ENCODE measurements at places on chromosomes 5 and 9. TPM values are rescaled to one million over a fixed set of nuclear protein-coding genes. Genes with fewer than 3 reads are reported as not detected.

DNA sequence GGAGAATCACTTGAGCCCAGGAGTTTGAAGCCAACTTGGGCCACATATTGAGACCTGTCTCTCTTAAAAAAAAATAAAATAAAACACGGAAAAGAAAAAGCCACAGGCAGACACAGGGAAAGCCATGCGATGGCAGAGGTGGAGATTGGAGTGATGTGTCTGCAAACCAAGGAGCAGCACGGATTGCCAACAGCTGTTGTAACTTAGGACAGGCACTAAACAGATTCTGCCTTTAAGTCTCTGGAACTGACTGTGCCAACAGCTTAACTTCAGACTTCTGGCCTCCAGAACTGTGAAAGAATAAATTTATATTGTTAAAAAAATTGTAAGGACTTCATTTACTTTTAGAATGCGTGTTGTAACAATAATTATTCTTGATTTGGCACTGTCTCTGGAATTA is 318.5 kb upstream of the CHD1 start:
- H3K36me3 ChIP-seq = peaks cover 3% of the 10 kb centered on the region
- H3K4me3 ChIP-seq = no peak overlapping the region

DNA sequence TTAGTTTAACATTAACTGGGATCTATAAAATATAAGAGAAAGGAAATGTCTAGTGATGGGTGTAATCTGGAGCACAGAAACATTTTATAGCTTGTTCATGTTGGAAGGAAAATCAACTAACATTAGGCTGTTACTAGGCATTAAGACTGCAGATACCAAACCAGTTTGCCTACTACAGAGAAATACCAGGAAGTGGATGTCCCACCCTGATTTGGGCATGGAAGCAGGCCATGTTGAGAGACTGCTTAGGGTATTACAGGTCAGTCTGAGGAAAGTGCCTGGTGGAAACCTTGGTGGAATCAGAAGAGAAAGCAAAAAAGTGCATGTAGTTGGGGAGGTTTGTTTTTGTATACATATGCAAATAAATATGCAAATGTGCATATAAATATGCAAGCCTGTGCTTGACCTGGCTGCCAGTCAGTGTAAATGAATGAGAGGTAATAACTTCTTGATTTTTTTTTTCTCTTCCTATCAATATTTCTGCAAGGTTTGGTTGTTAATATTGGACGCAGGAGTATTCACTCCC is 9.6 kb upstream of the CCDC112 start:
- no peak overlapping the region for H3K4me3 ChIP-seq
- no peak for DNase-seq
- peaks cover 9% of the 10 kb centered on the region for H3K27me3 ChIP-seq
- H3K27ac ChIP-seq = no peak overlapping the region
- H3K36me3 ChIP-seq = no peaks in the 10 kb centered on the region

DNA sequence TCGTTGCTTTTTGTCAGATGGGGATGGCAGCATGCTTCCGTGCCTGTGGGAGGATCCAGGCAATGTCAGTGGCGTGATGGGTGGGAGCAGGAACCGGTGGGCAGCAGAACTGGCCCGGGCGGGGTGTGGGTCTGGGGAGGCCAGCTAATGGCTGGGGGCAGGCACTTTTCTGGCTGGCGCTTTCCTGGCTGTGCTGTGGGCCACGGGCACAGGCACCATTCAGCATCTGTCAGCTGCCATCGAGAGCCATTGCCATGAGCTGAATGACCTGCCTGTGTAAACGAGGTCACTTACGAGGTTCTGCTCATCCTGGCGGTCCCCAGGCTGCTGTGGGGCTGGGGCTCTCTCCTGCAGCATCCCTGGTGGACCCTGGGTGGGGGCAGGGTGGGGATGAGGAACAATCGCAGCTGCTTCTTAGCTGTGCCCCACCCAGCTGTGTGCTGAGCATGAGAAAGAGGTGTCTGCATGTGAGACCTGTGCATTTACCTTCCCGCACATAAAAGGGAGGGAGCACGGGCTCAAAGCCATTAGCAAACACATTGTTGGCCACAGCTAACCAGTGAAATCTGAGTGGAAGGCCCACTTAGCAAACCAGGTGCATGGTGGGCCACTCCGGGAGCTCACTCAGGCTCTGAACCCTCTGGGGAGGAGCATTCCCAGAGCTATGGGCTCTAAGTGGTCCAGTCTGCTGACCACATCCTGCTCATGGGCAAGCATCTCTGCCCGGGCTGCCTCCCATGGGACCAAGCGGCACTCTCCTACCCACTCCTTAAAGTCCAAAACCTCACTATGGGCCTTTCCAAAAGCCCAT is 41.3 kb upstream of the OLFM1 start:
- no peak overlapping the region for H3K27ac ChIP-seq
- H3K36me3 ChIP-seq = no peaks in the 10 kb centered on the region
- no peak overlapping the region for H3K4me3 ChIP-seq
- DNase-seq = no peak
- peaks cover 23% of the 10 kb centered on the region for H3K27me3 ChIP-seq

- H3K4me1 ChIP-seq = peaks cover 15% of the 10 kb centered on the region
- no peaks in the 10 kb centered on the region for H3K27me3 ChIP-seq
- H3K36me3 ChIP-seq = no peaks in the 10 kb centered on the region
- no peak for DNase-seq
Measured at GRCh38 chr5:119347574-119347973, 8.2 kb upstream of the TNFAIP8 start.

- DNase-seq = no peak
- H3K4me1 ChIP-seq = peaks cover 4% of the 10 kb centered on the region
- H3K27ac ChIP-seq = no peak overlapping the region
- no peaks in the 10 kb centered on the region for H3K36me3 ChIP-seq
- H3K4me3 ChIP-seq = no peak overlapping the region
Measured at GRCh38 chr5:166991601-166992000, 1299.8 kb upstream of the WWC1 start.

- H3K4me3 ChIP-seq = peak within 1 kb of the TSS; percentile 82
- peak; percentile 49 for DNase-seq
- H3K36me3 ChIP-seq = no peaks in the 10 kb centered on the region
- H3K4me1 ChIP-seq = peaks cover 34% of the 10 kb centered on the region
- H3K27me3 ChIP-seq = peaks cover 10% of the 10 kb centered on the region
Measured at GRCh38 chr9:89497978-89498851, at the start of gene SEMA4D. TSS of gene SEMA4D (minus strand) at chr9:89498113. CDS start at chr9:89405456, 92,657 bp downstream.

DNA sequence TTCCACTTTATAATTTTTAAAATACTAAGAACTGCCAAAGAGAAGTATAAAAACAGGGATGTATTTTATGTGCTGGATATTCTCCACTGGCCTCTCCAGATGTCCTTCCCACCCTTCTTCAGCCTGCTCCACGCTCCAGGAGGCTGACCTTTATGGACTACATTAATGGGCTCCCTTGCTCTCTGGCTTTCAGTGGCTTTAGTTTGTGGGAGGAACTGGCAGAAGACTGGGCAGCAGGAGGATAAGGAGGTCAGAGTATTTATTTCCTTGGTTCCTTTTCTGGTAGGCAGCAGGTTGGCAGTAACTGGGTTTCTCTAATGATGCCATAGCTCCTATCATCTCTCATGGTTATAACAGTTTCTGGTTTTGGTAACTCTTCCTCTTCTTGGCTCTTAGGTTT is 133.9 kb downstream of the PAM start:
- no peak overlapping the region for H3K27ac ChIP-seq
- no peak for DNase-seq
- H3K4me1 ChIP-seq = no peaks in the 10 kb centered on the region

DNA sequence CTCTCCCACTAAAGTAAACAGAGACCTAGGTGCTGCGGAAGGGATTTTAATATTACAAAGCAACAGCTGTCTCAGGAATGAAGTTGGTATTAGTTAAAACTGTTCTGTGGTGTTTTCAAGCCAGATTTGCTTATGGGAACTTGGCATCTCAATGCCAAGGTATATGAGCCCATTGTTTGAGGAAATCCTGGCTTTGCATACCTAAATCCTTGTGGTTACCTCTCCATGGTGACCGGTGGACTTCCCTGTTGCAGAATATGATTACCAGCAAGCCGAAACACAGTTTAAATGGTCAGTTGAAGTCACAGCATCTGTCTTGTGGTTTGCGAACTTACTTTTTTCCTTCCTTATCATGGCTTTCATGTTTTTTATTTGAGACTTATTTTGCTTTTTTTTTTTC is 62.3 kb upstream of the TXNDC8 start:
- H3K36me3 ChIP-seq = no peaks in the 10 kb centered on the region
- DNase-seq = no peak
- no peaks in the 10 kb centered on the region for H3K4me1 ChIP-seq
- no peak overlapping the region for H3K27ac ChIP-seq

DNA sequence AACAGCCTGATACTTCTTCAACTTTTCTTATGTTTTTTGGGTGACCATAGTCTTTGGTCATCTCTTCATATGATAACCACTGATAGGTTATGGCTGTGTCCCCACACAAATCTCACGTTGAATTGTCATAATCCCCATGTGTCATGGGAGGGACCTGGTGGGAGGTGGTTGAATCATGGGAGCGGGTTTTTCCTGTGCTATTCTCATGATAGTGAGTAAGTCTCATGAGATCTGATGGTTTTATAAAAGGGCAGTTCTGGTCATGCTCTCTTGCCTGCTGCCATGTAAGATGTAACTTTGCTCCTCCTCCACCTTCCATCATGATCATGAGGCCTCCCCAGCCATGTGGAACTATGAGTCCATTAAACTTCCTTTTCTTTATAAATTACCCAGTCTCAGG is 8.7 kb downstream of the RHOBTB3 start:
- H3K4me3 ChIP-seq = no peak overlapping the region
- H3K27ac ChIP-seq = no peak overlapping the region
- H3K27me3 ChIP-seq = no peaks in the 10 kb centered on the region
- no peak for DNase-seq
- H3K36me3 ChIP-seq = peaks cover 14% of the 10 kb centered on the region
- H3K4me1 ChIP-seq = peaks cover 10% of the 10 kb centered on the region

DNA sequence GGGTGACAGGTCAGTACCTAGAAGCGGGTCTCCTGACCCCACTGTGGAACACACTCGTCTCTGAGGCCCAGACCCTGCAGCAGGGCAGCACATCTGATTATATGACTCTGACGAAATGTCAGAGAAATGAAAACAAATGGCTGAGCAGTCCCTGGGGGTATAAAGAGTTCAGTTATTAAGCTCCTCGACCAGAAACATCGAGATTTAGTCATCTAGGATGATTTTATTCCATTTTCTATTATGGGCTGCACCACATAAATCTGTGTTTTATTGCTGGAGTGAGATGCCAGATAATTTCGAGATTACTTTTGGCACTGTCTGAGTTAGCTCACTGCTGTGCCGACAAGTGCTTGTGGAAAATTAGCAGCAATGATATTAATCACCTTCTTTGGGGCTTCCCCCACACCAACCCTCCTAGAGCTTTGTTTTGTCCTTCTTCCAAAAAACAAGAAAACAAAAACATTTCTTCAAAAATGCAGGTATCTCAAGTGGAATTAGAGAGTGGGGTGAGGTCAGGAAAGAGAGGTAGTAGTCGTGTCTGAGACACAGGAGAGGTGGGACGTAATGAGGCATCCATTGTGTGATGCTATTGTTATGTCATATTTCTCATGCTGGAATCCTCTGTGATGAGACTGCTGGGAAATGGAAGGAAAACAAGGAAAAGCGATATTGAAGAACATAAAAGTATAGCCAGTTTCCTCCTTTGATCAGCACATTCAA is 495.5 kb downstream of the DMAC1 start:
- DNase-seq = no peak
- no peaks in the 10 kb centered on the region for H3K36me3 ChIP-seq
- H3K27ac ChIP-seq = no peak overlapping the region
- H3K27me3 ChIP-seq = peaks cover 36% of the 10 kb centered on the region
- H3K4me1 ChIP-seq = no peaks in the 10 kb centered on the region

DNA sequence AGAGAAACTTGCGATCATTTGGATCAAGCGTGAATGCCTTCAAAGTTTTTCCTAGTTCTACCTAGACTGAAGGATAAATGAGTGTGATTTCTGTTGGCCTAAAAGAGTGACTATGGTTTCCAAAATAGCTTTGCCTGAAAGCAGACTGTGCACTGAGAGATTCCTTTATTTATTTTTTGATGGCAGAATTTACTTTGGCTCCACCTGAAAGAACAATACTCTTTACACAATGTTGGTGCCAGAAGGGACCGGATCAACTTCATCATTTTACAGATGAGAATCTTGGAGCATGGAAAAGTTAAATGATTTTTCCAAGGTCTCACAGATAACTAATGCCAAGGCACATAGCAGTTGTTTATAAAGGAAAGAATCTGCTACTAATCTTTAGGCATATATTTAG is 199.6 kb downstream of the KCTD16 start:
- no peak for DNase-seq
- H3K27me3 ChIP-seq = no peaks in the 10 kb centered on the region
- H3K36me3 ChIP-seq = no peaks in the 10 kb centered on the region
- no peak overlapping the region for H3K27ac ChIP-seq

DNA sequence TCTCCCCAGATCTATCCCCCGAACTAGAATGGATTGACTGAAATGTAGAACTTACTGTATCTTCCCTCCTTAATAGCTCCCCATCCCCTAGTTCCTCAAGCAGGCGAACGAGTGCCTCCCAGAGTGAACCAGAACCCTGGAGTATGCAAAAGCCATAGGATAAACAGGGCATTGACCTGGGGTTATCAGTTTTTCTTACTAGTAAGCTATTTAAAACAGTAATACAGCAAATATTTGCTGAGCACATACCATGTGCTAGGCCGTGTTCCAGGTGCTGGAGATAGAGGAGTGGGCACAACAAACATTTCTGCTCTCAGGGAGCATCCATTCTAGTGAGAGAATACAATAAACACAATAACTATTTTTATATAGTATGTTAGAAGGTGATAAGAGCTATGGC is 1.8 kb downstream of the SKP2 start:
- H3K27me3 ChIP-seq = no peaks in the 10 kb centered on the region
- DNase-seq = no peak
- H3K27ac ChIP-seq = peak overlapping the region; percentile 33

GRCh38 chr5:61139094-61139873 is 23.0 kb downstream of the SMIM15 start:
- H3K27ac ChIP-seq = no peak overlapping the region
- DNase-seq = no peak
- no peaks in the 10 kb centered on the region for H3K36me3 ChIP-seq
- no peak overlapping the region for H3K4me3 ChIP-seq
- peaks cover 11% of the 10 kb centered on the region for H3K4me1 ChIP-seq

DNA sequence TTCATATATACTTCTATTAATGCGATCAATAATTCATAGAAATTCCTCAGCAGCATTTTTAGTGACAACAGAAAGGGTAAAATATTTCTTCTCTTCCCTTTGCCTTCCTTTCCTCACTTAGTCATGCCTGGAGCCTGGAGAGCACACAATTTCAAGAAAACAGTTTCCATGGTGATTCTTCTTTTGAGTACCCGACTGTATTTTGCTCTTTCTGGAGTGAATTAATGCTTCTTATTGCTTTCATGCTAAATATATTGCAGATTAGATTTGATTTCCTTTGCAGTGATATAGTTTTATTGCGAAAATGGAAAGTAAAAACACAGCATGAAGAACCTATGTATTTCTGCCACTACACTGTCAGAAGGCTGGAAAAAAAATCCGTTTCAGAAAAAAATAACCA is 153.5 kb downstream of the PPP2R2B start:
- H3K27ac ChIP-seq = no peak overlapping the region
- no peaks in the 10 kb centered on the region for H3K27me3 ChIP-seq
- no peaks in the 10 kb centered on the region for H3K4me1 ChIP-seq
- no peak for DNase-seq
- H3K36me3 ChIP-seq = no peaks in the 10 kb centered on the region

MARCHF3 gene
- 10.3 TPM for total RNA-seq

SPAAR gene
- total RNA-seq = not detected

KIF12 gene
- total RNA-seq = 176 TPM

QRFP gene
- total RNA-seq = not detected

CERCAM gene
- 19.6 TPM for total RNA-seq

NSD1 gene
- 168 TPM for total RNA-seq

LPAR1 gene
- total RNA-seq = 16.2 TPM

LTC4S gene
- 5.5 TPM for total RNA-seq

PCA3 gene
- total RNA-seq = 0.31 TPM
